MM.1S (cell line): ENCODE measurements at places on chromosomes 12 and 14.

- no peaks in the 10 kb centered on the region for H3K4me1 ChIP-seq
- DNase-seq = no peak
- no peak overlapping the region for H3K4me3 ChIP-seq
- no peak overlapping the region for H3K27ac ChIP-seq
- no peaks in the 10 kb centered on the region for H3K27me3 ChIP-seq
Measured at GRCh38 chr12:51686727-51687126, 95.7 kb downstream of the SCN8A start.

DNA sequence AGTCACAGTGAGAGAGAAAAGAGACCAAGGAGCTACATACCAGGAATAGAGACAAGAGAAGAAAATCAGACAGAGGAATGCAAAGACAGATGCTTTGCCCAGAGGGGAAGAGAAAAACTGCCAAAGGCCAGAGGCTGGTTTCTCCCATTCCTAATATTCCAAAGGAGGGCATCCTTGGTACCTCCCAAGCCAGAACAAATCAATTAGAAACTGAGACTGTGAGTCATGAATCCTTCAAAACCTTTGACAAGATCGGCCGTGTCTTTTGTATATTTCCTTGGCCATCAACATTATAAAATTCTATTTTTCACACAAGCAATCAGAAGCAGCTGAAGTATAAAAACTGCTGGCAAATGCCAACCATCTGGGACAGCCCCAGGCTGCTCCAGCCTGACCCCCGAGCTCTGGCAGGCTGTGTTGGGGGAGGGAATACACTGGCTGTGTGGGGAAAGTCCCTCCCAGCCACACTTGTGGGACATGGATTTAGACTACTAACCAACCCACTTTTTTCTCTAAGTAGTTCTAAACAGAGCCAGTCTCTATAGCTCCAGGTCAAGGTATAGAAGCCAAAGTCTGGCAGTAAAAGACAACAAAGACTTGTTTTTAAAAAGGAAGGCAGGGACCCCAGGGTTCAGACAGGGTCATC is 13.7 kb downstream of the POMT2 start:
- no peaks in the 10 kb centered on the region for H3K27me3 ChIP-seq
- H3K36me3 ChIP-seq = no peaks in the 10 kb centered on the region
- no peak overlapping the region for H3K27ac ChIP-seq
- H3K4me3 ChIP-seq = no peak overlapping the region
- no peak for DNase-seq

- H3K27me3 ChIP-seq = no peaks in the 10 kb centered on the region
- H3K4me1 ChIP-seq = no peaks in the 10 kb centered on the region
- H3K36me3 ChIP-seq = no peaks in the 10 kb centered on the region
Measured at GRCh38 chr12:131164096-131164872, 210.6 kb downstream of the ADGRD1 start.

- no peaks in the 10 kb centered on the region for H3K4me1 ChIP-seq
- peak; percentile 25 for DNase-seq
- no peak overlapping the region for H3K27ac ChIP-seq
- H3K4me3 ChIP-seq = no peak overlapping the region
Measured at GRCh38 chr14:78959674-78960264, 789.6 kb downstream of the NRXN3 start.

DNA sequence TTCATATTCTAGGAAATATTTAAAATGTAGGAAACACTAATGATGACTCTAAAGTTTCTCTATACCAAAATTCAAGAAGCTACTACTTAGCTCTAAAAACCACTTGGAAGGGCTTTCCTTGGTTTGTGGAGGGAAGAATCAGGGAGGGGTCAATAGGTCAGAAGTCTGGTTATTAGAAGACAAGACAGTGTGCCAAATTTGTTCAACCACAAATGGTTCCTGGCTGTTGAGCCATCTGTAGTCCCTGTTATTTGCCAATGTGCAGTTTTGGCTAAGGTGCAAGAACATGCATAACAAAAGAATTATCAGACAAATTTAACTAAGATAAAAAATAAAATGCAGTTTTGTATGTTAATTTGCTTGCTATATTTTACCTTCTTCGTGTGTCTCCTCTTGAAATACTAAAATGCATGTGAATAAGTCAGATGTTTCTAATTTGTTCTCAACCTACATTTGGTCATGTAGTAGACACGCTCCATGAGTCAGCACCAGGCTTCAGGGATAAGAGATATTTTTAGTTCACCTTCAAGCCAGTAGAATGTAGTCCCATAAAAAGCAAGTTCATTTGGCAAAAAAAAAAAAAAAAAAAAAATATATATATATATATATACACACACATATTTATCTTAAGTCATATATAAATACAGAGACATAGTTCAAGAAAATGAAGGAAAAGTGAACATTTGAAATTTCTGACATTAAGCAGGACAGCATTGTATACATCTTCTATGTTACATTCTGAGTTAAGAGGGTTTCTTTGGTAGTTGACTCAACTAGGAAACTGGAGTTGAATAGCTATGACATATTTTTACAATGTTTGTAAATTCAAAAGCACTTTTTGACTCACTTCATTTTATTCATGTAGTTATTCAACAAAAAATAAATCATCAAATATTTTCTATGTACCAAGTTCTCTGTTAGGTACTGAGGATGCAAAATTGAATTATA is 123.3 kb downstream of the KCNC2 start:
- H3K4me1 ChIP-seq = no peaks in the 10 kb centered on the region
- H3K27ac ChIP-seq = no peak overlapping the region
- no peaks in the 10 kb centered on the region for H3K36me3 ChIP-seq
